H9 (cell line): ENCODE measurements at places on chromosomes 11 and 22. TPM values are rescaled to one million over a fixed set of nuclear protein-coding genes. Genes with fewer than 3 reads are reported as not detected.
A peak's percentile ranks its signal among the peaks of the same experiment; 100 is the strongest.

The CCDC81 gene
- 0.20 and 0.52 TPM in 2 replicates for total RNA-seq

GRCh38 chr11:103436131-103436770 lies 327.0 kb downstream of the DYNC2H1 start:
- no peak overlapping the region for H3K4me3 ChIP-seq
- no peak for DNase-seq
- H3K4me1 ChIP-seq = no peaks in the 10 kb centered on the region
- no peak overlapping the region for H3K27ac ChIP-seq
- no peaks in the 10 kb centered on the region for H3K27me3 ChIP-seq
- H3K36me3 ChIP-seq = no peaks in the 10 kb centered on the region

- H3K4me3 ChIP-seq = no peak overlapping the region
- no peaks in the 10 kb centered on the region for H3K4me1 ChIP-seq
- H3K27me3 ChIP-seq = no peaks in the 10 kb centered on the region
Measured at GRCh38 chr22:38733329-38733723, 22.5 kb downstream of the SUN2 start.

The POU2AF2 gene
- not detected in 2 replicates for total RNA-seq

DNA sequence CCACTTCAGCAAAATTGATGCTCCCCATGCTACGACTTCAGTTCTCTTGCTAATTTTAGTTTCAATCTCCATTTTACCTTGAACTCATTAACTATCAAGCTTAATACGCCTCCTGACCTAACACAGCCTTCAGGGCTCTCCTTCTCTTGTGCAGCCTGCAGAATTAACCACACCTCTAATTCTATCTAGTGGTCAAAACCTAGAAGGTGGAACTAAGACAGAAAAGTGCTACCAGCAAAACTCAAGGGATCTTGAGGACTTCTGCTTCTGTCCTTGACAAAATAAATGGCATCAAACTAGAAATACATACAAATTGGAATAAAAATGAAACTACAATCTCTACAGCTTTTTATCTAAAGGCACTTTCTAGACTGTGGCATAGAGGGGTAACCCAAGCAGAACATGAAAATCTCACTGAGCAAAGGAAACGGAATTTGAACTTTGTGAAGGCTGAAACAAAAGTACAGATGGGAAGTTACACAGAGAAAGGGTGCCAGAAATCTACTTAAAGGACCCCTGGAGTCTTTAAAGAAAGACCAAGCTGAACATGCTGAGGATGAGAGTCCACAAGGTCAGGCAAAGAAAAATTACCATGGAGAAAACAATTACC lies 10.7 kb downstream of the CWF19L2 start:
- DNase-seq = no peak
- H3K36me3 ChIP-seq = peaks cover 4% of the 10 kb centered on the region
- H3K4me1 ChIP-seq = no peaks in the 10 kb centered on the region
- H3K27ac ChIP-seq = no peak overlapping the region
- no peak overlapping the region for H3K4me3 ChIP-seq

DNA sequence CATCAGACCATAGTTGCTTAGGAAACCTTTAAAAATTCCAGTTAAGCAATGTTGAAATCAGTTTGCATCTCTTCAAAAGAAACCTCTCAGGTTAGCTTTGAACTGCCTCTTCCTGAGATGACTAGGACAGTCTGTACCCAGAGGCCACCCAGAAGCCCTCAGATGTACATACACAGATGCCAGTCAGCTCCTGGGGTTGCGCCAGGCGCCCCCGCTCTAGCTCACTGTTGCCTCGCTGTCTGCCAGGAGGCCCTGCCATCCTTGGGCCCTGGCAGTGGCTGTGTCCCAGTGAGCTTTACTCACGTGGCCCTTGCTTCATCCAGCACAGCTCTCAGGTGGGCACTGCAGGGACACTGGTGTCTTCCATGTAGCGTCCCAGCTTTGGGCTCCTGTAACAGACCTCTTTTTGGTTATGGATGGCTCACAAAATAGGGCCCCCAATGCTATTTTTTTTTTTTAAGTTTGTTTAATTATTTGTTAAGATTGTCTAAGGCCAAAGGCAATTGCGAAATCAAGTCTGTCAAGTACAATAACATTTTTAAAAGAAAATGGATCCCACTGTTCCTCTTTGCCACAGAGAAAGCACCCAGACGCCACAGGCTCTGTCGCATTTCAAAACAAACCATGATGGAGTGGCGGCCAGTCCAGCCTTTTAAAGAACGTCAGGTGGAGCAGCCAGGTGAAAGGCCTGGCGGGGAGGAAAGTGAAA lies 73.4 kb downstream of the NCAPD3 start:
- H3K36me3 ChIP-seq = peaks cover 82% of the 10 kb centered on the region
- no peak for DNase-seq
- H3K4me3 ChIP-seq = no peak overlapping the region
- H3K27ac ChIP-seq = no peak overlapping the region

The RIMBP3B gene
- total RNA-seq = 0.39 and 0.77 TPM in 2 replicates

- no peak for DNase-seq
- no peak overlapping the region for H3K27ac ChIP-seq
- no peaks in the 10 kb centered on the region for H3K27me3 ChIP-seq
- H3K4me1 ChIP-seq = no peaks in the 10 kb centered on the region; the same call in 1 of the 2 replicates
- no peaks in the 10 kb centered on the region for H3K36me3 ChIP-seq
Measured at GRCh38 chr11:99432677-99433076, 411.9 kb downstream of the CNTN5 start.

The TSSK2 gene
- total RNA-seq = not detected in 2 replicates

DNA sequence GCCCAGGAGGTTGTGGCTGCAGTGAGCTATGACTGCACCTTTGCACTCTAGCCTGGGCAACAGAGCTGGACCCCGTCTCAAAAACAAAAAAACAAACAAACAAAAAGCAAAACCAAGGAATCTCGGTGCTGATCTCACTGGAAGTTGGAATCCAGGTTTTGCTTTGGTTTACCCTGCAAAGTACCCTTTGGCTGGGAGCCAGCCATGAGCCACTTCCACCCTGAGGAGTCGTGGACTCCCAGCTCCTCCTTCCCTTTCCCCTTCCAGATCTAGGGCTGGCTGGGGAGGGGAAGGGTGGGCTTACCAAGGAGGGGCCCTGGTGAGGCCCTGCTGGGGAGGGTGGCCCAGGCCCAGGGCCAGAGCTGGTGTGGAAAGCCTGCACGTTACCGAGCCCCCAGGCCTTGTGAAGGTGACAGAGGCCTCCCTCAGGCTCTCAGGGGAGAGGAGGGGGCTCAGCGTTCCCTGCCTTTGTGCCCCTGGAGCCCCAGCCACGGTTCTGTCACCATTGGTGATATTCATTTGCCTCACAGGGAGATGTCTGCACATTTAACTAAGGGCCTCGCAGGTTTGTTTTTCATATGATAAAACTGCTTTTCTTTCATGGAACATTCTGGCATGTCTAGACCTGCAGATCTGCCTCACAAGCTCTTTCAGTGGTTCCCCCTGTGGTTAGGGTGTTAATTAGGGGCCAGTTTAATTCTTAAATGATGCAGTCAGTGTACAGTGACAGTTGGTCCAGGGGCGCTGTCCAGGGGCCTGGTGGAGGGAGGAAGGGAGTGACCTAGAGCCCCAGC lies 29.0 kb downstream of the FBLN1 start:
- no peak overlapping the region for H3K27ac ChIP-seq
- DNase-seq = no peak
- no peak overlapping the region for H3K4me3 ChIP-seq
- H3K36me3 ChIP-seq = peaks cover 22% of the 10 kb centered on the region; the same call in 2 of the 3 replicates
- H3K4me1 ChIP-seq = no peaks in the 10 kb centered on the region
- no peaks in the 10 kb centered on the region for H3K27me3 ChIP-seq

The C22orf42 gene
- not detected in 2 replicates for total RNA-seq

The LRRC56 gene
- total RNA-seq = 3.1 and 3.4 TPM in 2 replicates

DNA sequence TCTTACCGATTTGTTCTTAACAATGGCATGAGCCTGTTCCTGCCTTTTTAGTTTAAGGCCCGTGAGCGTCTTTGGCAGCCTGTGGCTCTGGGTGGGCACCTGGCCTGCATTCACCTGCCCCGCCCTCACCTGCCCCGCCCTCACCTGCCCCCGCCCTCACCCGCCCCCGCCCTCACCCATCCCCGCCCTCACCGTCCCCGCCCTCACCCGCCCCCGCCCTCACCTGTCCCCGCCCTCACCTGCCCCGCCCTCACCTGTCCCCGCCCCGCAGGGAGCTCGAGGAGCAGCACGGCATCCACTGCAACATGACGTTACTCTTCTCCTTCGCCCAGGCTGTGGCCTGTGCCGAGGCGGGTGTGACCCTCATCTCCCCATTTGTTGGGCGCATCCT lies 14.2 kb downstream of the GATD1 start:
- H3K27me3 ChIP-seq = no peaks in the 10 kb centered on the region
- DNase-seq = peak; percentile 76
- H3K36me3 ChIP-seq = peaks cover 63% of the 10 kb centered on the region
- no peaks in the 10 kb centered on the region for H3K4me1 ChIP-seq
- no peak overlapping the region for H3K27ac ChIP-seq

- DNase-seq = no peak
- no peaks in the 10 kb centered on the region for H3K27me3 ChIP-seq
- peaks cover 2% of the 10 kb centered on the region for H3K36me3 ChIP-seq
- H3K4me1 ChIP-seq = no peaks in the 10 kb centered on the region
- H3K4me3 ChIP-seq = no peak overlapping the region
- H3K27ac ChIP-seq = no peak overlapping the region
Measured at GRCh38 chr22:50182176-50183081, 3.3 kb upstream of the TRABD start.

The C11orf16 gene
- total RNA-seq = 0.15 TPM in 1 of 2 replicates, not detected in the other

- H3K27me3 ChIP-seq = no peaks in the 10 kb centered on the region
- no peak overlapping the region for H3K4me3 ChIP-seq
- no peak for DNase-seq
- H3K36me3 ChIP-seq = no peaks in the 10 kb centered on the region
Measured at GRCh38 chr22:26597480-26597879, 7.5 kb upstream of the TPST2 start.

The UFD1 gene
- 74.4 and 76.0 TPM in 2 replicates for total RNA-seq

DNA sequence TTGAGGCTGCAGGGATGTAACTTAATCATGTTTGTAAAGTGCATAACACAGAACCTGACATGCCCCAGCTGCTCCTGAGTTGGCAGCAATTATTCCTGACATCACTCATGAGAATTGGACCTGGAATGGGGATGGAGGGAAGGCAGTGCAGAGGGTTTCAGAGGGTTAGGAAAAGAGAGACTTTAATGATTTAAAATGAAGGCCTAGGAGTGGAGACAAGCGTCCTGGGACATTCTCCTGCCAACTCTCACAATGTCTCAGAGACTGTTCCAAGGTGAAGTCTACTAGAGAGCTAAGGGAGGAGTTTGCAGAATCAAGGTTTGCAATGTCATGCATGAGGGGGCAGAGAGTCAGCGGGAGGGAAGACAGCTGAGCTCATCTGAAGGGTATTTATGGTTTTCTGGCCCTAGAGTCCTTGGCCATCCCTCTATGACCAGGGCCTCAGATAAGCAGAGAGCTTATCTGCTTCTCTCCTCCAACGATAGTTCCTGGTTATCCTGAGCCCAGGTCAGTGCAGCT lies 36.9 kb downstream of the GGTLC2 start:
- H3K27me3 ChIP-seq = peaks cover 9% of the 10 kb centered on the region; the same call in 1 of the 2 replicates
- no peak for DNase-seq
- H3K4me3 ChIP-seq = no peak overlapping the region
- no peaks in the 10 kb centered on the region for H3K4me1 ChIP-seq

The DAGLA gene
- total RNA-seq = 4.3 and 4.5 TPM in 2 replicates

GRCh38 chr22:23357053-23357452 lies 176.7 kb downstream of the BCR start:
- no peak overlapping the region for H3K4me3 ChIP-seq
- H3K27me3 ChIP-seq = peaks cover 44% of the 10 kb centered on the region
- DNase-seq = no peak
- H3K4me1 ChIP-seq = no peaks in the 10 kb centered on the region

The ZFTA gene
- total RNA-seq = 48.2 and 49.3 TPM in 2 replicates

DNA sequence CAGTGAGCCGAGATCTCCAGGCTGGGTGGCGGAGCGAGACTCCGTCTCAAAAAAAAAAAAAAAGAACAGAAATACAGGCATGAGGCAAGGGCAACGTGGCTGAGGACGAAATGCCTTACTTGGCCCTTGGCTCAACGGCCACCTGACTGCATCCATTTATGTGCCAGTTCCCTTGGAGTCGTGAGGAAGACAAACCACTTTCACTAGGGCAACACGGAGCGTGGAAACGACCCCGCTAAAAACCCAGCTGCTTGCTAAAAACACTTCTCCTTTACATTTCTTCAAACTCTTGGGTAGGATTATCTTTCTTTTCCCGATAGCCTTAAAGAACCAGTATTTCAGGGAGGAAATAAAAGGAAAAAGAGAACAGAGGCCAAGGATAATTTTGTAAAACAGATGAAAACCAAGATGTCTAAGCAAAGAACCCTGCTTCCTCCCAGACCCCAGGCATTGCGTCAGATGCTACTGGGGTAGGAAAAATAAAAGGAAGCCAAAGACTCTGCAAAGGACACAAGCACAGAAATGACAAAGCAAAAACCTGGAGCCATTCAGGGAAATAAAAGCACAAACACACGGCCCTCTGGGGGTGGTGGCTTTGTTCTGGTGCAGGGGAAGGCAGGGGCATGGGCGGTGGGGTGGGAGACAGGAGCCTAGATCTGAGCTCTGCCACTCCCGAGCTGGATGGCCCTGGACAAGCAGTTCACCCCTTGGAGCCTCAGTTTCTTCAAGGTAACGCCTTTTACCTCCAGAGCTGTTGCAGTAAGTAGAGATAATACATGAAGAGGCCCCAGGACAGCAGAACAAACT lies 37.0 kb downstream of the PC start:
- H3K36me3 ChIP-seq = peaks cover 7% of the 10 kb centered on the region; the same call in 2 of the 3 replicates
- H3K4me3 ChIP-seq = no peak overlapping the region
- no peaks in the 10 kb centered on the region; the same call in 1 of the 2 replicates for H3K4me1 ChIP-seq
- H3K27ac ChIP-seq = no peak overlapping the region
- no peaks in the 10 kb centered on the region for H3K27me3 ChIP-seq

- no peaks in the 10 kb centered on the region for H3K4me1 ChIP-seq
- no peaks in the 10 kb centered on the region for H3K36me3 ChIP-seq
- DNase-seq = no peak
- no peak overlapping the region for H3K4me3 ChIP-seq
Measured at GRCh38 chr11:11568651-11569229, 53.1 kb downstream of the GALNT18 start.
